T follicular helper cell (primary cell): ENCODE measurements at places on chromosomes 2 and 18.

- no peak for DNase-seq
Observed at GRCh38 chr2:8364668-8365067, 317.2 kb upstream of the ID2 start.

GRCh38 chr2:178679891-178680290 is 127.3 kb downstream of the TTN start:
- DNase-seq: no peak

DNA sequence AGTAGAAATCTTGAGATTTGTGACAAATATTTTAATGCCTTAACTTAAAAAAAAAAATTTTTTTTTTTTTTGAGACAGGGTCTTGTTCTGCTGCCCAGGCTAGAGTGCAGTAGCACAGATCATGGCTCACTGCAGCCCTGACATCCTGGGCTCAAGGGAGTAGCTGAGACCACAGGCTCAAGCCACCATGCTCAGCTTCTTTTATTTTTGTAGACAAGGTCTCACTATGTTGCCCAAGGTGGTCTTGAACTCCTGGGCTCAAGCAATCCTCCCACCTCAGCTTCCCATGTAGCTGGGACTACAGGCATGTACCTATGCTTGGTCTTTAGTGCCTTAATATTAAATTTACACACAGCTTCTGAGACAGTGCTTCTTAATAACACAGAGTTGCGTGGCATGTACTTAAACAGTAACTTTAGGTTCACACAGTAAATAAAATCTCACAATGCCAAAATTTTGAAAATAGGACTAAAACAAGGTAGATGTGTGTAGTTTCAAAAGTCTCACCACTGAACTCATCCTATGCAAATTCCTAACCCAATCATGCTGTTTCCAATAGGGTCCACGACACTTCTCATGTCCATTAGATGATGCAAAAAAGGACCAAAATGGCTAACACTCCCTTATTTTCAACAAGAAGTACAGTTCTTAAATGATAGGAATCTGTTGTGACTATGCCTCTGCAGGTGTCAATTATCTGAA is 4.1 kb downstream of the HSPD1 start:
- no peak for DNase-seq

GRCh38 chr2:47336259-47337238 is 66.4 kb upstream of the MSH2 start:
- no peak for DNase-seq

- no peak for DNase-seq
Observed at GRCh38 chr2:158969162-158969714, 798 bp downstream of the TANC1 start.
